ENCODE measurements at places on chromosomes 7 and 10.

DNA sequence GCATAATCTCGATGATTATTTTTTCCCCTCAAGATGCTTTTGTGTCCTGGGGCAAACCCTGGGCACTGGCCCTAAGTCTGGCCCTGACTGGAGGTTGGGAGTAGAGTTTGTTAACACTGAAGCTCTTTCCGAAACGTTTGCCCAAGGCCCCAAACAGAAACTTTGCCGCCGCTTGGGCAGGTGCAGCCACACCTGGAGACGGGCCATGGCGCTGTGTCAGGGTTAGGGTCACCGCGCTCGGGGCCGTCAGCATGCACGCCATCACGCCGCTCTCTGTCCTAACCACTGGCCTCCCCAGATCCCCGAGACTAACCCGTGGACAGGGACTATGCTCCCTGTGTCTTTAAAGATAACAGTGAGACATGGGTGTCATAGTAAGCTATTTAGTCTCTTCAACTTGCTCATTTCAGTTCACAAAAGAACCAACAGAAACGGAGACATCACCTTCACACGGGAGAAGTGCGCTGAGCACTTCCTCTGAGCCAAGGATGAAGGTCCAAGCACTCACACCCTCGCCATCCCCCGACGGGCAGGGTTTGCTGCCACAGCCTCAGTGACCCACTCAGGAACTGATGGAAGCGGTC lies 85.3 kb upstream of the DIP2C start:
- no peak for DNase-seq

DNA sequence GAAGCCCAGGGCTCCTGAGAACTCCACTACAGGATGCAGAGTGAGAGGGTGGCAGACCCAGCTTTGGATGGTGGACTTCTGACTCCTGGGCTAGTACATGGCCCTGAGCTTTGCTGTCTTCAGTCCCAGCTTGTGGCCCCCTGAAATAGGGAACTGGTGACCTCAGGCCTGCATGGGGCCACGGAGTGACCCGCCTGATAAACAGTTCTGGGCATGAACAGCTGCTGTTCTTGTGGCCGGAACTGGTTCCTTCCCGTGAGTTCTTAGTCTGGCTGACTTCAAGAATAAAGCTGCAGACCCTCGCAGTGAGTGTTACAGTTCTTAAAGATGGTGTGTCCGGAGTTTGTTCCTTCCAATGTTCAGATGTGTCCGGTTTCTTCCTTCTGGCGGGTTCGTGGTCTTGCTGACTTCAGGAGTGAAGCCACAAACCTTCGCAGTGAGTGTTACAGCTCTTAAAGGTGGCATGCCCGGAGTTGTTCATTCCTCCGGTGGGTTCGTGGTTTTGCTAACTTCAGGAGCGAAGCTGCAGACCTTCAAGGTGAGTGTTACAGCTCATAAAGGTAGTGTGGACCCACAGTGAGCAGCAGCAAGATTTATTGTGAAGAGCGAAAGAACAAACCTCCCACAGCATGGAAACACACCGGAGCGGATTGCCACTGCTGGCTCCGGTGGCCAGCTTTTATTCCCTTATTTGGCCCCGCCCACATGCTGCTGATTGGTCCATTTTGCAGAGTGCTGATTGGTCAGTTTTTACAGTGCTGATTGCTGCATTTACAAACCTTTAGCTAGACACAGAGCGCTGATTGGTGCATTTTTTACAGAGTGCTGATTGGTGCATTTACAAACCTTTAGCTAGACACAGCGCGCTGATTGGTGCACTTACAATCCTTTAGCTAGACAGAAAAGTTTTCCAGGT lies 268.0 kb downstream of the ZEB1 start:
- no peak for DNase-seq

DNA sequence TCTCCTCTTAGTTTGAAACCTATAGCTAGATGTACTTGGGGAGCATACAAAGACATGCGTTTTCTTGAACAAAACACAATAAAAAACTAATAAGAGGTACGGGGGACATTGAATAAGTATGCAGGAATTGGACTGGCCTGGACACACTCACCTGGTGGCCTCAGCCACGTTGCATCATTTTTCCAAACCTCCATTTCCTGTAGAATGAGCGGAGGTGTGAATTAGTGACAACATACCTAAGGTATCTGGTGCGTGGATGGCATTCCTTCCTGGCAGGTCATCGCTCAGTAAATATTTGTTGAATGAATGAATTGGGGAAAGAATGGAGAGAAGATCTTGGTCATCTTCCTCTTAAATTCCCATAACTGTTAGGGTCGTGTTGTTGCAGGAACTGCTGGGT lies 103.2 kb upstream of the CTBP2 start:
- no peak for DNase-seq

DNA sequence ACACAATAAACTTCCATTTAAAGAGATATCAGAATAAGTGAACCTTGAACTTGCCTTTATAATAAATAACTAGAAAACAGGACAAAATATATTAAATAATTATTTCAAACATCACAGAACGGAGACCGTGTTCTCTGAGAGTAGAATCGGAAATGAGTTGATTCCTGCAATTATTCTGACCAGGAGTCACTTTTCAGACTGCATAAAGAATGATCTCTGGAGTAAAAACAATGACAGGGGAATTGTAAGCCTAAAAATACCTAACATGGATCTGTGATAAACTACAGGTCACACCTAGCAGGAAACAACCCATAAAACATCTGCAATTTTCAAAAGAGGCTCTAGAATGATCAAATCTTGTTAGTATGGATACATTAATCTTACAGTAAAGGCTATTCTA lies 577.5 kb upstream of the SORCS1 start:
- DNase-seq = no peak

DNA sequence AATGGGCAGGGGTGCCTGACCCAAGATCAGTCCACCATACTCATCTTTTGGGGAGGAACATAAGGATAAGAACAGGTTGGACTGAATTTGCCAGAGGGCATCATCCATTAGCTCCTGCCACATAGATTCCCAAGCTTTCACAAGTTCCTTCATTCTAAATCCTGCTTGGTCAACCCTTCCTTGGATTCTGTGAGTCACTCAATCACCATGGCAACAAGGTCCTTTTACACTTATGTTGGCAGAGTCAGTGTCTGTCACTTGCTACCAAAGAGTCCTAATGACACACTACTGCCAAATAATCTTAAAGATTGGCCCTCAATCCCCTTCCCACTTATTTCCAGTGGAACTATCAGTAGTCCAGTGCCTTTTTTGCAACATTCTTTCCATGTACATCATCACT lies 5.0 kb upstream of the LGI1 start:
- DNase-seq = no peak

GRCh38 chr10:123642697-123643096 lies 23.5 kb upstream of the GPR26 start:
- no peak for DNase-seq

DNA sequence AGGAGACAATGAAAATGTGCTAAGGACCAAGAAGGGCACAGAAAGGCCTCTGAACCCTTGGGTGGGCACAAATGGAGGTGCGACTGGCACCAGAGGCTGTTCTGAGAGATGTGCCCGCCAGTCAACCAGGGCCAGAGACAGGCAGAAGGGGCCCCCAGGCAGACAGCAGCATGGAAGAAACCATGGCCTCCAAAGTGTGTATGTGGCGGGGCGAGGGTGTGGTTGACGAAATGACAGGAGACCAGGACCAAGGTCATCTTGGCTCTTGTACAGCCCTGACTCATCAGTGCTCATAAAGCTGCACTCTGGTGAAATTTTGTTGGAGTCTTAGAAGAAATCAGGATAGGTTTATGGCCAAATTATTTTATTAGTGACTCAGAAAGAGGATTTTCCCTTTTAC lies 4.0 kb upstream of the MRPS24 start:
- no peak for DNase-seq

DNA sequence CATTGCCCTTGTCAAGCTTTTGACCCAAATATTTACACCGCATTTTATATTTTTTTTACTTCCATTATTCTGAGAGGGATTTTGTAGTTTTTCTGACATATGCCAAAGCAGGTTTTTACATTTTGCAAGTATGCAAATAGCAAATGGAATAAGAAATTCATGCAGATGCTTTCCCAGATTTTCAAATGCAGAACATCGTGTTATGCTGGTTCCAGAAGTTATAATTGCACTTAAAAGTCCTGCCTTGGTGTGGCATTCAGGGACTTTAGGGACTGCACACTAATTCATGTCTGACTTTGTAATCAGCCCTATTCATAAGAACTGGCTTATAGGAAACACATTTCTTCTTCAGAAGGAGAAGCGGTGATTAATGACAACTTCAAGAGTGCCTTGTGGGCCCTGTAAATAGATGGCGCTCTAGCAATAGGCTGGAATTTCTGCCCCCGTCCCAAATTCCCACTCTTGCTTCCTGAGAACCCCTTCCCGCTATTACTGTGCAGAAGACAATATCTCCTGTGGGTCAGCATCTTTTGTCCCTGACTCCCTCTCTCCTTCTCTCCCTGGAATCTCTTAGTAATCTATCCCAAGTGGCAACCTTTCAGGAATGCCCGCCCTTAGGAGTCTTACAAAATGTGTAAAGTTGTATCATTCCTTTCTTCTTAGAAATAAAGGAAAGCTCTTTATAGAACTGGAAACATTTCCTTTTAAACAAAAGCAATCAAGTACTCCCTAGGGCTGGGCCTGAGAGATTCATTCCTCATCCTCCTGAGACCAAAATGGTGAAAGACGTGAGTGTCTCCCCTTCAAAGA lies 264.0 kb downstream of the INHBA start:
- DNase-seq = no peak

DNA sequence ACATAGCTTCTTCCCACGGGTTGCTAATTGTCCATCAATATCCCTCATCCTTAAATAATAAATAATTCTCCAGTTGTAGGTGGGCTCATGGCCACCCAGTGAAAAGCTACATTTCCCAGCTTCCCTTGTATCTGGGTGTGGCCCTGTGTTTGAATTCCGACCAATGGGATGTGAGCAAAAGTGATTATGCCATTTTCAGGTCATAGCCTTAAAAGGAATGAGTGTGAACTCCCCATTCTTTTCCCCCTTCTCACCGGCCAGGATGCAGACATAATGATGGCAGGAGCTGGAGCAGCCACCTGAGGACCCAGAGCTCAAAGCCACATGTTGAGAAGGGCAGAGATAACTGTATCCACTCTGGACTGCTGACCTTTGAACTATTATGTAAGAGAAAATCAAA lies 30.3 kb upstream of the CALU start:
- DNase-seq = no peak

DNA sequence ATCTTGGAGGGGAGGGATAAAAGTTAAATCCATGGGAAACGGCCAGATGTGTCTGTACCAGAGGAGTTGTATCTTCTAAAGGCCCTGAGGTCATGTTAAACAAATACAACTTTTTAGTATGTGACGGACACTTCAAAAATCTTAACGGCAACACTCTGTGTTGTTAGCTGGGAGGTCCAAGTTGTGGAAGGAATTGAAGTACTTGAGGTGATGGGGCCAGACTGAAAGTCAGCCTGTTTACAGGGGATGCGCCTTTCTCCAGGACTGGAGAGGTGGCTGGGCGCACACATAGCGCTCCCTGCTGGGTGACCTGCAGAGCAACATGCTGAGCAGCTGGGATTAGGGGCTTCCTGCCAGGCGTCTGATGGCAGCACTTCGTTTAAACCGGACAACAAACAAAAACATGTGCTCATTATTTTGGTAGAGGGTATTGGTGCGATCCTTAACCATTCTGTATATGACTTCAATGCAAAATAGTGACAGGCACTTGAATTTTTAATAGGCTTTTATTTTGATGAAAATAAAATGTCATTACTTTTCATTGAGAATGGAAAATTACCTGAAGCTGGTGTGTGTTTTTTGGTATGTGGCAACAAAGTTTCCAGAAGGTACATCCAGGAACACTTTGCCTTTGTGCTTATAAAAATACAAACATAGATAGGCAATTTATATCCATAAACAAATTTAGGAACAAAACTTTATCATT lies 198.2 kb downstream of the MLLT10 start:
- DNase-seq = peak; percentile 32

GRCh38 chr7:35285799-35286198 lies 31.9 kb upstream of the TBX20 start:
- DNase-seq = no peak

DNA sequence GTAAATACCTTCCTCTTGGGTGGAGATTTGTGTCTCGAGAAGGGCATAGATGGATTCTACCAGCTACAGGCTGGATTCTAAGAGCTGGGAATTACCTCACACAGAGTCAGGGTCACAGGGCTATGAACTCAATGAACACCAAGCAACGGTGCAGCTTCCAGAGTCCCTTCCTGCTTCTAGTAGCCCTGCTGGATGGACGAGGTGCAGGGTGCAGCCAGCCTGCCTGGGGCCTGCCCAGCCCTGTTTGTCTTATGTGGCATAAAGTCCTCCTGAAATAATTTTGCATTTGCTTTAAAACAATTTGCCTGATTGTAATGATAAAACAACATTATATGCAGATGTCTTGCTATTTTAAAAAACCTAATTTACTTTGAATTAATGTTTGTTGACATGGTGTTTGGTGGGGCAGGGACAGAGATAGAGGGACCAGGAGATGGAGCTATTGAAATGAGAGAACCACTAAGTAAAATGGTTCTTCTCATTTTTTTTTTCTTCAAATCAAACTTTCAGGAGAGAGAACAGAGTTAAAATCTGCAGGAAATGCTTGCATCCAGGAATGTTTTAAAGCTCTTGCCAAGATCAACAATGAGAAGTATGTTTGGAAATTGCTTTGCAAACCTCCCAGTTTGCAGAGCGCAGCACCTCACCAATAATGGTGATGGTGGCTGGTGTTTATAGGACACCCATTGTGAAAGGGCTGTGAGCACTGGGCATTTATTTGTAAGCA lies 305.4 kb upstream of the PODXL start:
- DNase-seq = no peak

DNA sequence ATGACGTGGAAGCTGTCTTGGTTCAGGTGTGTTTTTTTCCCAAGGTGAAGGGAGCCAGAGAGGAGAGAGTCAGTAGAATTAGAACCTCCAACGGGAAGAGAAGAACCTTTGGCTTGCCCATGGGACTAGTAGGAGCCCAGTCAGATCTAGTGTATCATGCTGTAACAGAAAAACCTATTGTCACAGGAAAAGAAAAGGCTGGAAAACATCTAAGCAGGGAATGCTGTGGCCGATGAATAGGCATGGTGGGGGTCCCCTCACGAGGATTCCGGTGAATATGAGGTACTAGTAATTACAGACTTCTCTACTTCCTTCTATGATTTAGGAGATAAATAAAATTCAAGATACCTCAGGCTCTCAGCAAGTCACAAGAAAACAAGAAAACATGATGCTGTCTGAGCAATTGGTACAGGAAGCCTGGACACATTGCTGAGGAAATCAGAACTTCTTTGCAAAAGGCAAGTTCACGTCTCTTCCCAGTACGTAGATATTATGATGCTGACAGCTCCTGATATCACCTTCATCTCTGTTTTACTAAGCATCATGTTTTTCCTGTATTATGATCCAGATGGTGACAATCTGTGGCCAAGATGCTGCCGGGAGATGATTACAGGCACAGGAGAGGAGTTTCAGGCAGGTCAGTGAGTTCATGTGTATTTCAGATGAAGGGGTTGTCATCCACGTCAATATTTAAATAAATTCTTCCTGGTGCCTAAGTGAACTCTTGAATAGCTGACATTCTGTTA lies 54.3 kb upstream of the NPY start:
- no peak for DNase-seq

- no peak for DNase-seq
Measured at GRCh38 chr7:12630513-12630819, 57.0 kb upstream of the ARL4A start.

All from CD4-positive, alpha-beta T cell treated with Interleukin-4 for 4 hours (primary cell).